ENCODE measurements at places on chromosomes 1 and 21.

- DNase-seq = no peak
These were observed 170.0 kb upstream of the IVNS1ABP start for GRCh38 chr1:185487026-185487425.

DNA sequence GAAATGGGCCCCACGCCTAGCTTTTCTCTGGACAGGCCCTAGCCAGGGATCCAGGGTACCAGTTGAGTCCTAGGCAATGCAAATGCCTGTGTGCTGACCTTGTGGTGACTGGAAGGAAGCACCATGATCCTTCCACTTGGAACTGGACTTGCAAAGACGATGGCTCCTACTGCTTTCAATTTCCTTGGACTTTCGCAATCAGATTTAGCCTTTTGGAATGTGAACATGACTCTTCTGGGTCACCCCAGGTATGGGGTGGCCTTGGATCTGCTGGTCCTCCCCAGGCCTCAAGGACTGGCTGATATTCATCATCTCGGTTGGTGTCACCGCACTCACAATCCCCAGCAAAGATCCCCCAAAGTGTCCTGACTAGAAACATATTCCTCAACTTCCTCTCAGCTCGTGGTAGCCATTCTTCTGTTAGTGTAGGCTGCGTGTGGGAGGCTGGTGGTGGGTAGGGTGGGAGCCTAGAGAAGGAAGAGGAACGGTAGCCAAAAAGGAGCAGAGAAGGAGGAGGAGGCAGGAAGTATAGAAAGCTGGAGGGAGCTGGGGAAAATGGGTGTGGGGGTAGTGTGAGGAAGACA lies 130.5 kb downstream of the PPIAL4G start:
- no peak for DNase-seq

DNA sequence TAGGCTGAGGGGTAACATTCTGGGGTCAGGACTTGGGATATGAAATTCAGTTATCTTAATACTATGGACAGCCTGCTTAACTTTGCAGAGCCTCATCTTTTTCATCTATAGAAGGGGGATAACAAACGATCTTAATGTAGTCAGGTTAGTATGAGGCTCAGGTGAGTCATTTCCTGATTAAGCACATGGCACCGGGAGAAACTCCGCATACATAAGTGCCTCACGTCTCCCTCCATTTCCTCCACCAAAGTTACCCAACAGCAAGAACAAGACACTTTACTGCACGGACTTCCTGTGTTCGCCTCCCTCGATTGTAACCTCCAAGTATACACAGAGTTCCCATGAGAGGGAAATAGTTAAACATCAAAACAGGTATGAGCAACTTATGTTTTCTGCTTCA lies 112.7 kb upstream of the COA6 start:
- no peak for DNase-seq

DNA sequence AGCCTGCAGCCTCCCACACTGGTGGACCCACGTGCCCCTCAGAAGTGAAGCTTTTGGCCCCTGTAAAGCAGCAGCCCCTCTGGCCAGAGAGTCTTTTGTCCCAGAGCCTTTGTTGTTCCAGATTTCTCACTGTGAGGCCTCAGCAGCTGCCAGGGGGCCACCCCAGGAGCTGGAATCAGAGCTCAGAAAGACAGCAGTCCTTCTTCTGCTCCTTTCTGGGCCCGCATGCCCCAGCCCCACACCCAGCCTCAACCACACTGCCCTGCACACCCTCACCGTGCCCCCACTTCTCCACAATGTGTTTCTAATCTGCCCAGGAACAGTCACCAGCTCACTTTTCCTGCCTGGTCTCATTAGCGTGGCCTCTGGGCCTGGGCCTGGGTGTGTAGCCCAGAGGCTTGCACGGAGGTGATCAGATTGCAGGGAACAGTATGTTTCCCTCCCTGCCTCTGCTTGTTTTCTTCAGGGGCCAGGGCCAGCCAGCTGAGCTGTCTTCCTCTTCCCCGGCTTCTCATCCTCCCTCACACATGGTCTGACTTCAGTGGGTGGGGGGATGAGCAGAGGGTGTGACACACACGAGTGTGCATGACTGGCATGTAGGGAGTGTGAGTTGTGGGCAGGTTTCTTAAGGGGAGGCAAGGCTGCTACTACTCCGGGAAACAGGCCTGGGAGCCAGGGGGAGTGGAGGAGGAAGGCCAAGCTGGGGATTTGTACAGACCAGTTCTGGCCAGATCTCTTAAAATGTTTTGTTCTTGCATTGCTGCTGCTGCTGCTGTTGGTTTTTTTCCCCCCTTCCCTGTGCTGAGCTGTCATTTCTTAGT lies 82.5 kb upstream of the ZNF648 start:
- DNase-seq = peak; percentile 83

GRCh38 chr1:3564921-3565831 lies 46.1 kb downstream of the MEGF6 start:
- peak; percentile 62 for DNase-seq

- peak; percentile 96 for DNase-seq
These were observed at the start of gene DPH2 for GRCh38 chr1:43969746-43970466. Gene DPH2 (plus strand): TSS chr1:43970010. CDS start chr1:43970176, 166 bp downstream.

DNA sequence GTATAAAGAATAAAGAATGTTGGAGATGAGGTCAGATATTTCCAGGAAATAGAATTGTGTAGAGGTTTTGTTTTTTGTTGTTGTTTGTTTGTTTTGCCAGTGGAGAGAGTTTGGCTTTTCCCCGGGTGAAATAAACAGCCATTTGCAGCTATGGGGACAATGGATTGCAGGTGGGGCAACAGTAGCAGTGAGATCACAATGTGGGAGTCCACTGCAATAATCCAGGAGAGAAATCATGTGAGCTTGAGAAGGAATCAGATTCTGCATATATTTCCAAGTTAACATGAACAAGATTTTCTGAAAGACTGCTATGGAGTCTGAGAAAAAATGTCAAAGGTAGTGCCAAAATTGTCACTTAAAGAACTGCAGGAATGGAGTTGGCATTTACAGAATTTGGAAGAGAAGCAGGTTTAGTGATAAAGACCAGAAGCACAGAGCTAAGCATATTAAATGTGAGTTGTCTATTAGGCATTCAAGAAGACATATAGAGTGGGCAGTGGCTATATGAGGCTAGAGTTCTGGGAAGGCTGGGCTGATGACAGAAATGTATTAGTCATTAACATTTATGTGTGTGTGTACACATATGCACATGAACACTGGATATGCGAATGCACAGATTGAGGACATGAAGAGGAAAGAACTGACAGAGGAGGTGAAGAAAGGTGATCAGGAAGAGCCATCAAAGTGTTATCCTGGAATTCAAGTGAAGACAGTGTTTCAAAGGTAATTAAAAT lies 729.6 kb upstream of the PTBP2 start:
- DNase-seq = no peak

GRCh38 chr1:66352792-66353191 lies 181.2 kb upstream of the SGIP1 start:
- no peak for DNase-seq

GRCh38 chr1:15706751-15707150 lies 22.6 kb downstream of the PLEKHM2 start:
- DNase-seq = no peak

GRCh38 chr1:228343191-228343661 lies 63.4 kb downstream of the TRIM11 start:
- DNase-seq = no peak

DNA sequence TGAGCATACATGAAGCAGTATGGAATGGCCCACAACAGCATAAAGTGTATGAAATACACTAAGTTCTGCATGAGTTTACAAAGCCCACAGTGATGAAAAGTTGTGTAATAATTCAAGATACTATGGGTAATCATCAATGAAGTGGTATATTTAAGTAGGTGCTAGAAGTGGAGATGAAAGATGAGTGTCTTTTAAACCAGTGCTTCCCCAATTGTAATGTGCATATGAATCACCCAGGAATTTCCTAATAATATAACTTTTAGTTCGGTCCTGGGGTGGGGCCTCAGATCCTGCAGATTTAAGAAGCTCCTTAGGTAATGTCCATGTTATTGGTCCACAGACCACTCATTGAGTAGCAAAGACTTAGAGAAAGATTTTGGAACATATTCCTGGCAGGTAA lies 184.9 kb downstream of the DUSP10 start:
- DNase-seq = no peak

DNA sequence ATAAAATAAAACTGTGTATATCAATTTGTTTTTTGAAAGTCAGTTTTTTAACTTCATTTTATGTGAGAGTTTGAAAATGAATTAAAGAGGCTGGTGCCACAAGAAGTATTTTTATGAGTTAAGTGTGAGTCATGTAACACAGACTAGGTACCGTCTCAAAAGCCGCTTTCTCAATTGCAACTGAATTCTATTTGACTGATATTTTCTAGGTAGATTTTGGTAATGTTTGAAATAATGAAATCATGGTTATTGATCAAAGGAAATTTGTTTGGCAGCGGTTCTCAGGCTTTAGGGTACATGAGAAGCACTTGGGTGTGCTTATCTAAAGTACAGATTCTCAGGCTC lies 4.6 kb downstream of the SNX27 start:
- DNase-seq = no peak

- DNase-seq = no peak
These were observed 142.5 kb downstream of the TNR start for GRCh38 chr1:175600721-175601440.

- DNase-seq = no peak
These were observed 172.3 kb downstream of the TGFB2 start for GRCh38 chr1:218517459-218517858.

DNA sequence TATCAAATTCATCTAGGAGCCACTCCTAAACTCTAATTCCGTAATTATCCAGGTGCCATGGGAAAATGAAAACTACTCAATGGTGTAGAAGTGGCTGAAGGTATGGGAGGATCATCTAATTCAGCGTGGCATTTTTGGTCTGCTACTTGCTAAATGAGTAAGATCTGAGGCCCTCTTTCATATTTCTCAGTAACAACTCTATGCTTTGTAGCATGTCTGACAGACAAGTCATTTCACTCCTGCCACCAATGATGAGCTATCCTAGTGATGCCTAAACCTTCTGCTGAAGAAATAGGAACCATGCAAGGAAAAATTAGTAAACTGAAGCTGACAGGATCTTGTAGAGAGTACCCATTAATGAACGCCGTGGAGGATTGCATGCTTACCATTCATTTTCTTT lies 145.3 kb downstream of the NTNG1 start:
- DNase-seq = no peak

GRCh38 chr21:31339721-31340120 lies 4.3 kb downstream of the TIAM1 start:
- DNase-seq = no peak

GRCh38 chr1:68331117-68331865 lies 99.0 kb upstream of the WLS start:
- DNase-seq = no peak

DNA sequence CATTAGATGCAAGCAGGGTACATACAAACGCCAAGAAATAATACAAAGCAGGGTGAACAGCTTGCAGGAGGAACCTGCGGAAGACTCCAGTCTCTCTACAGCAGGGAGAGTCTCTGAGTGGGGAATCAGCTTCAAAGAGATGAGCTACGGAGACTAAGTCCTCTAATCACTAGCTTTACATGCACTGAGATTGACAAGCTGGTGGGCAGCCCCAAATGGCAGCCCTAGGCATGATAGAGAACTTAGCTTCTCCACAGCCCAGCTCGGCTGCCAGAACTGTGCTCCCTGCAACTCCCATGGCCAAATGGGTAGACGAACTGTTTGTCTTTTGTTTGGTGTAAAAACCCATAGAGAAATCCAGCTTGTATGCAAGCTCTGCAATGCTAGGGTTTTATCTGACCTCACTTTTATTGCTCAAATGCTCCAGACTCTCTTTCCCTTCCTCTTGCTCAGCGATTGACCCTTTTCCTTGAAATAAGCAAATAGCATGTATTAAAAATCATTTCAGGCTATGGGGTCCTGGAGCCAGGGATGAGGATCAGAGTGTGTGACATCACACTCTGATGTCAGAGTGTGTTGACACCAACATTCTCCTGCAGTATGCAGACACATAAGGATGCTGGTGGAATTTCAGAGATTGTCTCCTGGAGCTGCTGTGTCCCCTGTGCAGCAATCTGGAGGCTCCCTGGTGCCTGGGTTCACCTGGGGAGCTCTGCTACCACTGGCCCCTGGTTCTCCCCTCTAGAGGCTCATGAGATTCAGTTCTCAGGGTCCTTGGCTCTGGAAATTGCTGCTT lies 238.5 kb downstream of the TTLL7 start:
- no peak for DNase-seq

DNA sequence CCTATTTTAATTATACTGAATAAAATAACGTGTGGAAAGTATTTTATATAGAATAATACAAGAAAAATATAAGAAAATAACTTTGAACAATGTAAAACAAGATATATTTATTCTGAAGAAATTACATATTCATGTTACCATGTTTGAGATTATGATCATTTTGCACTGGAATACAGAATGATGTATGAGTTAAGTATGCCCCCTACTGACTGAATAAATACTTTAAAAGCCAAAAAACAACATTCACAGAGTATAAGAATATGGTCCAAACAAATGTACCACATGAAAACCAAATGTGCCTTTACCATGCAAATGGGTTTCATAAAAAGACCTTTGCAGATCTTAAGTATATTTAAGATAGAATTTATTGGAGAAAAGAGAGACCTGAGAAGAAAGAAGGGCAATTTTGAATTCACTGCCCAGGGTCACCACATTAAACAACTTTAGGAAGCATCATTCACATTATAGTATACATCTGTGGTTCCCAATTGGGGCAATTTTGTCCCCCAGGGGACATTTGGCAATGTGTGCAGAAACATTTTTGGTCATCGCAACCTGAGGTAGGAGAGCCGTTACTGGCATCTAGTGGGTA lies 136.6 kb upstream of the GFI1 start:
- DNase-seq = no peak

All from ELF-1 (cell line).